ENCODE measurements at places on chromosomes 1 and 21.

- DNase-seq, result no peak
Observed at GRCh38 chr1:53044926-53045325, 17.1 kb upstream of the PODN start.

DNA sequence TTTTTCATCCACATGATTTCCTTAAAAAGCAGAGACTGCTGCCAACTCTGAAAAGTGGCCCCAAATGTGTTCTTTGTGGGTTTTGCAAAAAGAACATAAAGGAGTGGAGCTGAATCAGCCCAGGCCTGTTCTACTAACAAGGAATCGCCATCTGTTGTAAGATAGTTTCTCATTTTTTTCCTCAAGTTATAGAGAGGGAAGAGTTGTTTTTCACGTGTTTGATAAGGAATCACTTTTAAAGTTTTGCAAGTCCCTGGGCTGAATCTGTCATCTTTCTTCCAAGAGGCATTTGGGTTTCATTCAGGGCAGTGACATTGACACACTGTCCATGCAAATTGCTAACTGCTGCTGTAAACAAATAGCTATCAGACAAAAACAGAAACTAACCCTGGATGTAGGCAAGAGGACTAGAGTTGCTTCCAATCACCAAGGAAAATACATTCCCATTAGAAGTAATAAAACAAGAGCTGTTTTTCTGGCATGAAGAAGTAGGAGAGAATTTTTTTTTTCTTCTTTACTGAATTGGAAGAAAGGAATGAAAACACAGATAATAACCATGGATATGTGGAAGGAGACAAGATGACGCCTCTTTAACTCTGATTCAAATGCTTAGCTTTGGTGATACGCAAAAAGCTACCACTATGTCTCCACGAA, 58.8 kb upstream of the TBX15 start:
- peak; percentile 68 for DNase-seq

GRCh38 chr1:221272940-221273339, 393.7 kb downstream of the HLX start:
- no peak for DNase-seq

- no peak for DNase-seq
Observed at GRCh38 chr21:45179568-45180245, 105.3 kb downstream of the ADARB1 start.

DNA sequence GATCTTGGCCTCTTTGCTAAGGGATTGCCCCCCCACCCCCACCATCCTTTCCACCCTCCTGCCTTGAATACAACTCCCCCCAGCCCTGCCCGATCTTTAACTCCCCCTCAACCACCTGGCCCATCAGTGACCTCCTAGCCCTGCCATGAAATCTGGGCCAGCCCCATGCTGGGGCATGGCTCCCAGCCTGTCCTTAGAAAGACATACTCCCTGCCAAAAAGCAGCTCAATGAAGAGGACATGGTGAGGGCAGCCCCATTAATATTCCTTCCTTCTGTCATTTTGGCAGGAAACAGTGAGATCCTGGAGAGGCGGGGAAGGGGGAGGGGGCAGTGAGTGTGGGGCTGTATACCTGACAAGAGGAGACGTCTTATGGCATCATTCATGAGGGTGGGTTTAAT, 66.8 kb upstream of the DISP3 start:
- no peak for DNase-seq

GRCh38 chr1:20398744-20399143, 87.3 kb downstream of the CAMK2N1 start:
- no peak for DNase-seq

DNA sequence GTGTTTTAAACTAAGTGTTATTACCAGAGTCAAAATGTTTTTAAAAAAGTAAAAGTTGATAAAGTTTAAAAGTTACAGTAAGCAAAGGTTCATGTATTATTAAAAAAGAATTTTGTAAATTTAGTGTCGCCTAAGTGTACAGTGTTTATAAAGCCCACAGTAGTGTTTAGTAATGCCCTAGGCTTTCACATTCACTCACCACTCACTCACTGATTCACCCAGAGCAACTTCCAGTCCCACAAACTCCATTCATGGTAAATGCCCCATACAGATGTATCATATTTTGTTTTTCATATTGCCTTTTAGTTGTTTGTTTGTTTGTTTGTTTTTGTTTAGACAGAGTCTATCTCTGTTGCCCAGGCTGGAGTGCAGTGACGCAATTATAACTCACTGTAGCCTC, 353.8 kb upstream of the PTBP2 start:
- DNase-seq, result peak; percentile 43

DNA sequence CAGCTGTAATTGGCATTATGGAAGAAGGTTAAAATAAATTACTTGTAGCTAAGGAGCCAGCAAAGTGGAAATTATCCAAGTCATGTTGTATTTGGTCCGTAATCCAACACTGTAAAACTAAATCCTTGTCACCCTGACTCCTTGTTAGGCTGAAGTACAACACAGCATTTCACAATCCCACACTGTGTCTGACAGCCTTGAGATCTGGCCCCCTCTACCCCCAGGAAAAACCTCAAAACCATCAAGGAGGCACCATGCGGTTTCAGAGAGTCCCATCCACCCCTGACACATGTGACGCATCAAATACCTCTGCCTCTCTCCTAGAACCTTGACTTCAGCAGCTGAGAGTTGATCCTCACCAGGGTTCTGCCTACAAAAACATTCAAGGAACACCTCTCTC, 41.0 kb downstream of the LMX1A start:
- DNase-seq, result no peak

- DNase-seq, result no peak
Observed at GRCh38 chr1:31041529-31041928, 24.0 kb downstream of the PUM1 start.

- DNase-seq, result peak; percentile 95
Observed at GRCh38 chr1:170531758-170532657, at the start of gene GORAB. Gene GORAB, plus strand, starts transcription at chr1:170532166. Its CDS starts 58 bp downstream, at chr1:170532224.

DNA sequence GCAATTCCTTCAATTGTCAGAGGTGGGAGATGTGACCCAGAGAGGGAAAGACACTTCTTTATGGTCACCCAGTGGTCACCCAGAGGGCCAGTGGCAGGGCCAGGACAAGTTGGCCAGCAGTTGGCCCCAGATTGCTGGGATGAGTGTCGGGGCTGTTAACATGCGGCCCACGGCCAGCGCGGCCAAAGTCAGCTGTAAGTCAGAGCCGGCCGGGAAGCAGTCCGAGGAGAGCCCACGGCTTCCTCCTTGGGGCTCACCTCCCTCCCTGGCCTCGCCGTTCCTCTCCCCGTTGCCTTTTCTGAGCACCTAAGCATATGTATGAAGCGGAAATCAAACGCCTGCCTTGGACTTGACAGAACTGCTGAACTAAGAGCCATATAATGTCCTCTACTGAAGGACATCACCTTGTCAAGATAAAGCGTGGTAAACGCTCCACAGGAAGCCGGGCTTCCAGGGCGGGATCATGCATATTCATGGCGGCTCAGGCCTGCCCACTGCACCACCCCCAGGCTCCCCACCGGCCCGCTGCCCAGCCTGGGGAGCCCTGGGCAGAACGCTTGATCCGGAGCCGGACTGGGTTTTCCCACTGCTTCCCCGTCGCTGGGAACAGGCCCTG, 245.4 kb upstream of the POU3F1 start:
- no peak for DNase-seq

DNA sequence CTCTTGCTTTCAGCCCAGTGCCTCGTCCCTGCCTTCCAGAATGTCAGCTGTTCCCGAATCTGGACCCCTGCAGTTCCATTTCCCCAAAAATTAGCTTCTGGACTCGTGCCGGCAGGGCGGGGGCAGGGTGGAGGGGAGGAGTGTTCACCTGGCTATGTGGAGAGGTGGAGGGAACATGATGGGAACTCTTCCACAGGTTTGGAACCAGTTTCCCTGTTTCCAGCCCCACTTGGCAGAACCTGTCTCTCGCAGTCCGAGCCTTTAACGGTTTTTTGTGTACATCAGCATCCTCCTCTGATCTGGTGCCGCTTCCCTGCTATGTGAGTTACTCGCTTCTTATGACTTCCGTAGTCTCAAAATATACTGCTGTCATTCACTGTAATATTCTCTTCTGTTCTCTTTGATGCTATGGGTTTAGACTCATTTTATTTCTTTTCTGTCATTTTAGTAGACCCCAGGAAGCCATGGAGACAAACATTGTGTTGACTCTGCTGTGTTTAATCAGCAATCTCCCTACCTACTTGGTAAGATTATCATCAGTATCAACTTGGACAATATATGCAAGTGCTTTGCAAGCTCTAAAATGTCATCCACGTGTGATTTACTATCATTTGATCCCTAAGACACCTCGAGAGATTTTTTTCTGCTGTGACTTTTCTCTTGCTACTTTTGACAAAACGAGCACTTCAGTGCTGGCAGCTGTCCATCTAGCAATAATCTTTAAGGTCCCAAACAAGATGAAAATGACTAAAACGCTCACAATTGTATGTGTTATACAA, 33.3 kb upstream of the HNRNPU start:
- no peak for DNase-seq

GRCh38 chr1:113770031-113770430, 10.7 kb upstream of the PHTF1 start:
- no peak for DNase-seq

GRCh38 chr1:200473698-200474371, 64.0 kb upstream of the ZNF281 start:
- DNase-seq, result peak; percentile 15

GRCh38 chr1:192003295-192004077, 154.8 kb upstream of the RGS18 start:
- no peak for DNase-seq

- no peak for DNase-seq
Observed at GRCh38 chr1:233463333-233463732, 135.8 kb downstream of the MAP3K21 start.

DNA sequence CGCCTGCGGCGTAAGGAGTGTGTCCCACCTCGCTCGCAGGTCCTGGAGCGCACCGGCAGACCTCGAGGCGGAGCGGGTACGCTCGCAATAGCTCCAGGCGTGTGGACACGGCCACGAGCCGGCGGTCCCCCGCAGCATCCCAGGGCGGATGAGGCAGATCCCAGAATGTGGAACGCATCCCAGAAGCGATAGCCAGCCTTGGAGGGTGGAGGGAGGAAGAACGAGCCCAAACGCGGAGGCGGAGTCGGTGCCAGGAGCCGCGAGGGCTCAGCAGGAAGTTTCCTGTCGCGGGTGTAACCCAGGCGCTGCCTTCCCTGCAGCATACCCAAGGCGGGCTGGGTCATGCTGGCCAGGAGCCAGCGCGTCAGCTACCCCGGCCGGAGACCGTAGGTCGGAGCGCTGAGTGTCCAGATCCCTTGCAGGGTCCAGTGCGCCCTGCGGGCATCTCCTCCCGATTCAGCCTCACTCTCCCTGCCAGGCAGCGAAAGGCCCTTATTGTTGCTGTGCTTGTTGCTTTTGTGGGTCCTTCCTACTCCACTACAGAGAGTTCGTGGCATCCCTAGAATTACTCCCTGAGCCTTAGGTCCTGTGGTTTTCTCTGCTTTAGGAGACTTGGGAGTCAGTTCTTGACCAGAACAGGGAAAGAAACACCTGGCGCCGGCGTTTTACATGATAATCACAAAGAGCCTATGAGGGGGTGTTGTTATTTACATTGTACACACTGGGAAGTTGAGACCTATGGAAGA, 27.7 kb downstream of the STYXL2 start:
- DNase-seq, result peak; percentile 16

- DNase-seq, result peak; percentile 63
Observed at GRCh38 chr1:227131193-227131592, 187.1 kb downstream of the CDC42BPA start.

DNA sequence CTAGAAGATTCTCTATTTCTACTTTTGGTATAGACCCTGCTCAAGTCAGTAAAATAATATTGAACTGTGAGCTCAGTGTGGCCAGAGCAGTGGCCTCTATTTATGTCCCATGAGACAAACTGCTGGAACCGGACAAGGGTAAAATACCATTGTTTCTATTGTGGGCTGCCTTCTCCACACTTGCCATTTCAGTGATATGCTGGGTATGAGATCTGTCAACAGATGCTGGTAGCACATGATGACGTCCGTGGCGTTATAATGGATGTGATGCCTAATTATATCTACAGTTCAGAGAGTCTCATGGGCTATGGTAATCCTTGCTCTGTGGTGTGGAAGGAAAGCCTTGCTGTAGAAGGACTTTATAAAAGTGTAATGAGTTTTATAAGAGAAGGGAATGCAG, 2.4 kb downstream of the ACTN2 start:
- DNase-seq, result no peak

- DNase-seq, result no peak
Observed at GRCh38 chr1:45913731-45914501, 110.5 kb downstream of the MAST2 start.

DNA sequence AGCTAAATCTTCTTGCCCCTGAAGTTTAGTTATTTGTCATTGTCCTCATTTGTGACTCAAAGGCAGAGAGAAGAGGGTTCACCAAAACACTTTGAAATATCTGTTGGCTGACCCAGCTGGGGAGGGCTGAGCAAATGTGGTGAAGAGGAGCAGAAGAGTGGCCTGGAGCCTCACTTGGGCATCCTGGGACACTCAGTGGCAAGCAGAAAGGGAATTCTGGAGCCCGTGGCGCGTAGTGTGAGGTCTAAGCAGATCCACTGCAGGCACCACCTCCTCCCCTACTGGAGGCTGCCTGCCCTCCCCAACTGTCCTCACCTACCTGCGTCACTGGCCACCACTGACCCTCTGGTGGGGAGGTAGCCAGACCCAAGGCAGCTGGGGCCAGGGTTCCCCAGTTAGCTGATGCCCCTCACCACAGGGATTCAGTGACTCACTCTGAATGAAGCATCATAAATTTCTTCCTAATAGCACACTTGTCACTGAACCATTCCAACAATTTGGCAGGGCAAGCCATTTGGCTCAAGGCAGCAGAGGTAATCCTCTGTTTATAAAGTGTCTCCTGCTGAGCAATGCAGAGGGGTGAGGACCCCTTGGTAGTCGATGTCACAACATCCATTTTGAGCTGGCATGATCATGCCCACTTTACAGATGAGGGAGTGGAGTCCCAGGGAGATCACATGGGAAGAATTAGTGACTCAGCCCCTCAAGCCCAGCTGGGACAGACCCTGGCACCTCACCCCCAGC, 80.3 kb downstream of the NENF start:
- DNase-seq, result no peak

- no peak for DNase-seq
Observed at GRCh38 chr1:6271554-6271953, 10.7 kb upstream of the GPR153 start.

DNA sequence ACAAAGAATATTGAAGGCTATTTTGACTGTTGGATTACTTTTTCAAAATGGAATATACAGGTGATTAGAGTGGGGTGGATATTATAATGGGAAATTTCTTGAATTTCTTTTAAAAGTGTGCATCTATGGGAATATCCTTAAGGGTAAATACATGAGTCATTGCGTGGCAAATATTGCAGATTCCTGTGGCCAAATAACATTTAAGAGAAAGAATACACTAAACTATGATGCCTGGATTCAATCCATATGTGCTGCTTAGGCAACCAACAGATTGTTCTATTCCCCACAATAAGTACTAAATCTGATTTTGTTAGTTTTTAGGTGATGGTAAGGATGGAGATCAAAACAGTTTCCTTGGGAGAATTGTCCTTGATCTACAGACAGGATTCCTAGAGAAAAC, 119.5 kb downstream of the HMCN1 start:
- DNase-seq, result peak; percentile 78

GRCh38 chr1:204398197-204399125, 13.2 kb downstream of the PPP1R15B start:
- DNase-seq, result peak; percentile 71

Measured in cardiac fibroblast (primary cell).